ENCODE measurements at places on chromosomes 6 and 20. TPM values are rescaled to one million over a fixed set of nuclear protein-coding genes. Genes with fewer than 3 reads are reported as not detected.

GLP1R gene
- 0.67 TPM for polyA plus RNA-seq

PTK7 gene
- 288 TPM for polyA plus RNA-seq

OTOR gene
- not detected for polyA plus RNA-seq

PDE10A gene
- polyA plus RNA-seq = 9.5 TPM

FAM209B gene
- polyA plus RNA-seq = 0.32 TPM

DCDC2 gene
- polyA plus RNA-seq = 13.1 TPM

SLC22A3 gene
- polyA plus RNA-seq = 16.1 TPM

MAP3K7 gene
- 44.4 TPM for polyA plus RNA-seq

ZNF341 gene
- polyA plus RNA-seq = 3.9 TPM

TP53TG5 gene
- polyA plus RNA-seq = 1.6 TPM

CST9L gene
- polyA plus RNA-seq = not detected

PDCD2 gene
- polyA plus RNA-seq = 61.4 TPM

MUC22 gene
- not detected for polyA plus RNA-seq

TNFAIP3 gene
- 15.3 TPM for polyA plus RNA-seq

VNN1 gene
- 0.25 TPM for polyA plus RNA-seq

ARMH2 gene
- polyA plus RNA-seq = not detected

DNA sequence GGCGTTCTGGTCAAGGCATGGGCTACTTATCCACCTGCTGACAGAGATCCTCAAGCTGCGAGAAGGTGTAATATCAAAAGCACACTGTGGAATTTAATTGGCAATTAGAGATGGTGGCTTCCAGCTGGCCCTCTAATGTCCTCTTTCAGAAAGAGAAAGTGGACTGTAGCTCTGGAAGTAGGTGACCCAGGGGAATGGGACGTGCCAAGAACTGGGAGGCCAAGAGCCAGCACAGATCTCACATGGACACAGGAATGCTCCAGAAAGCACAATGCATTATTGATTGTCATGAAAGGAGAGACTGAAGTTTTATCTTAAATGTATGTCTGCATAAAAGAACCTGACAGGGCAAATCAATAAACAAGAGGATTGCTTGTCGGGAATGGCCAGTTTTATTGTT lies 198.6 kb upstream of the CDH4 start:
- DNase-seq = no peak

DNA sequence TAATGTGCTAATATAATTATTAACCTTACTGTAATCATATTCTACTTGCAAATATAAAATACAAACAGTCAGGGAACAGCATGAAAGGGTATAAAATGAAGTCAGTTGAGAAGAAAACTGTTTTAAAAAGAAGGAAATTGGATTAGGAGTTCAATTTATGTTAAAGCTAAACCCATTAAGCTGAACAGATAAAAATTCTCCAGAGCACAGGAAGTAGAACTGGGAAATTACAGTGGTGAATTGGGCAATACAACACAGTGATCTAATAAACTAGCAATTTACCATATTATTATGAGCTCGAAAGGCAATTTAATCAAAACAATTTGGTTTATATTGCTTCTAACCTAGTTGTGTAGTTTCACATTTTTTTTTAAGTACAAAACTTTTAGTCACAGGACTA lies 407.4 kb upstream of the RGS17 start:
- no peak for DNase-seq

DNA sequence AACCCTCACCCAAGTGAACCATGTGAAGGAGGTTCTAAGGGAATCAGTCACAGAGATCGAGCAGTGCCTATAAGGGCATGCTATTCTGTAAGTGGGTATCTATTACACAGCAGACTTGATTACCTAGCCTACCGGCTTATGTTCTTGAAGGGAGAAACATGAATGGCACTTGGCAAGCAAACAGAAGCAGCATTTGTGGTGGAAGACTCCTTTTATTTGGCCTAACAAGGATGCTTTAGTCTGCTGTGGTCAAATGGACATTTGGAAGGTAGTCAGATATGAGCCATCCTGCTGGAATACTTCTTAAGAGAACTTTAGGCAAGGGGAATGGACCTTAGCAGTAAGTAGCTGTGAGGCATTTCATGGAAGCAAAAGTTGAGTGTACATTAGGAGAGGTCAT lies 126.3 kb downstream of the COL12A1 start:
- no peak for DNase-seq

DNA sequence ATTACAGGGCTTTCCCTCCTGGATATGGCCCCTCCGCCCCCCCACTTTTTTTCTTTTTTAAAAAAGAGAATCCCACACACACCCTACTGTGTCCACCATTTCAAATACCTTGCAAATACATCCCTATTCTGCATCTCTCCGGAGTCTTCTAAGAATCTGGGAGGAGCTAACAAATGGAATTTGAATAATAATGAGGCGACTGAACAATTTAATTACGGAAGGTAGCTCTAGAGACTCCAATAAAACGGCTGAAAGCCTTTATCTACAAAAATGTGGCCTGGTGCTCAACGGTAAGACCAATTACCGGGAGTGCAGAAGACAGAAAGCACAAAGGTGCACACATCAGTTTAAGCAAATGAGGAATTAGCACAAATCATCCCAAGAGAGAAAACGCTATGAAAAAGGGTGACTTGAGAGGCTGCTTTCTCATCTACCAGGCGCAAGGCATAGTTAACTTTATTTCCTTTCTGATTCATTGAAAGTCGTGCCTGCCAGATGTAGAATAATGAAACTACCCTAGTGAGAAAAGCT lies 1.8 kb downstream of the RRAGD start:
- no peak for DNase-seq

GRCh38 chr6:121222656-121223055 lies 111.6 kb downstream of the TBC1D32 start:
- no peak for DNase-seq

DNA sequence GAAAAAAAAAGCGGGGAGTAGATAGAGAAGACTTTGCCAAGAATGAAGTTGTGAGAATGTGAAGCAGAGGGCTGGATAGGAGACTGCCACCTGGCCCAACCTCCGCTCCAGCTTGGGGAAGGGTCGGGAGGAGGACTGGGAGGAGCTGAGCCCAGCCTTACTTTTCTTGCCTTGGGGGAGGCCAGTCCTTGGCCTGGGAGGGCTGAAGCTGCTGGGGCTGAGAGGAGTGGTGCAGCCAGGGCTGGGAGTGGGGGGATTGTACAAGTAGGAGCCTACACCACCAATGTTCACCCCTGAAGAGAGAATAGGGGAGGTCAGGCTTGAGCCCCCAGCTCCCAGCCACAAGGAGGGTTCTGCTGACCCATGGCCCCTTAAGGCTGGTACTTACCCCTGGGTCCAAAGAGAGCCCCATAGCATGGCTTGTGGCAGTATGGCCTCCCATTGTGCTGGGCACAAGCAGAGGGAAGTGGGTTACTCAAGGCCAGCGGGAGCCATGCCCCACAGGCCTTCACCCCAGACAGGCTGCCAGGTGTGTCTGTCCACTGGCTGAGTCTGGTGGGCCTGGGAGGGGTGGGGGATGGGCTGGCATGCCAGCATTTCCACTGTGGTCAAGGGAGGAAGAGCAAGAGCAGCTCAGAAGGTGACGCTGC lies 1.1 kb downstream of the CRIP3 start:
- DNase-seq = no peak

DNA sequence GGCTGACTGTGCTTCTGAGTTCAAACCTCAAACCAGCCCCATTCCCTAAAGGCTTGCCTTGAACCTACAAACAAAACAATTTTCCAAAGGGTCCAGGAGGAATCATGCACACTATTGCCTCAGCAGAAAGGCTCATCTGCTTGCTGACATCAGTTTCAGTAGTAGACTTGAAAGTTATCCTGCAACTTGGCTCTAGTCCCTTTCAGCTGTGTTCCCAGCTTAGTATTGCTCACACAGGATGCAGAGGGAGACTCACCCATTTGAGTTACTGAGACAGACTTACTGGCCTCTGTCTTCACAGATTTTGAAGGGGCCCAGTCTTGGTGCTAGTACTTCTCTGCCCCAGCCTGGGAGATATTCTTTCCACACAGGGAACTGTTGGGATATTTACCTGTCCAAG lies 38.5 kb upstream of the TFB1M start:
- no peak for DNase-seq

- DNase-seq = no peak
Measured at GRCh38 chr6:90368601-90369000, 72.0 kb upstream of the BACH2 start.

DNA sequence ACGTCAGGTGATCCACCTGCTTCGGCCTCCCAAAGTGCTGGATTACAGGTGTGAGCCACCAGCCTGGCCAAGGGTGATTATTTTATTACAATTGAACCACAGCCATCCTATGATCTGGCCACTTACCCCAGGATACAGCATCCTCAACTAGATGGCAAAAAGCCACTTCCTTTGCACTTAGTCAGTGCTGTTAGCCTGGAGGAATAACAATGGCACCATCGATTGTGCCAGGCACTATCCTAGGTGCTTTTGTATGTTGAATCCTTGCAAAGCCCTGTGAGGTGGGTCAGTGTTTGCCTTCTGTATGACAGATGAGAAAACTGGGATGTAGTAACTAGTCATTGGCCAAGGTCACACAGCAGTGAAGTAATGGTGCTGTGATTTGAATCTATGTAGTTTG lies 11.2 kb upstream of the TTPAL start:
- DNase-seq = no peak

DNA sequence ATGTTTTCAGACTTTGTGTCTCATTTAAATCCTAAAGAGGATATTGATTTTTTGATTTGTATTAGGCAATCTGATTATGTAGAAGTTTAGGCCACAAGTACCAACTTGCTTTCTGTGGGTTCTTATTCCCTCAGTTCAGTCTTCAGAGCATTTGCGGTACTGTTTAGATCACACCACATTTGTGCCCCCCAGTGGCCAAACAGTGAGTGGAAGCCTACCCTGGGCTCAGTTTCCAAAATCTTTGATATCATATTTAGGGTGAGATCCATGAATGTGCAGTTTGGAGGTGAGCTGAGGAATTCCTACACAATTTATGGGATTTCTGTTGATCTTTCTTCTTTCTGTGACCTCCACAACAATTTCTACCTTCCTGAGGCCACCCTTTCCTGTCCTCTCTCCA lies 92.3 kb upstream of the FUT9 start:
- no peak for DNase-seq

DNA sequence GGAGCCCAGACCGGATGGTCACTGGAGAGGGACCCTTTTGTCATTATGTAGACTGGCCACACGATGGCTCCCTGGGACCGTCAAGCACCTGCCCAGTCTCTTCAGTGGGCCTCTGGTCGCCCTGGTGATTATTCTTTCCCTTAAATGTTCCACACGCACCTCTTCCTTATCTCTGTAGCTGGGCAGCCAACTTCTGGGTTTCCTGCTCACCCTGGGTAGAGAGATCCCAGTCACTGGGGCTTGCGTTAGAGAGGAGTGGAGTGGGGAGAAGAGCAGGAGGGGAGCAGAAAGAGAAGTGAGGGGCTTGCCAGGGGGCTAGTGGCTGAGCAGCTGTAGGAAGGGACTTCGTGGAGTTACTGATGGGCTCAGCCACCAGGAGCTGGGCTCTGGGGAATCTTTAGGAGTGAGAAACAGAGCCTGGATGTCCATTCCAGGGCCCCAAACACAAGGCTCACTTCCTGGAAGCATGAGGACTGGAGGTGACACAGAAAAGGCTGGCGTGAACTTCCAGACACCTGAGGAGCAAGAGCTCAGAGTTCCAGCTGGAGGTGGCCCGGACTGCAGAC lies 150.1 kb downstream of the DHX35 start:
- no peak for DNase-seq

DNA sequence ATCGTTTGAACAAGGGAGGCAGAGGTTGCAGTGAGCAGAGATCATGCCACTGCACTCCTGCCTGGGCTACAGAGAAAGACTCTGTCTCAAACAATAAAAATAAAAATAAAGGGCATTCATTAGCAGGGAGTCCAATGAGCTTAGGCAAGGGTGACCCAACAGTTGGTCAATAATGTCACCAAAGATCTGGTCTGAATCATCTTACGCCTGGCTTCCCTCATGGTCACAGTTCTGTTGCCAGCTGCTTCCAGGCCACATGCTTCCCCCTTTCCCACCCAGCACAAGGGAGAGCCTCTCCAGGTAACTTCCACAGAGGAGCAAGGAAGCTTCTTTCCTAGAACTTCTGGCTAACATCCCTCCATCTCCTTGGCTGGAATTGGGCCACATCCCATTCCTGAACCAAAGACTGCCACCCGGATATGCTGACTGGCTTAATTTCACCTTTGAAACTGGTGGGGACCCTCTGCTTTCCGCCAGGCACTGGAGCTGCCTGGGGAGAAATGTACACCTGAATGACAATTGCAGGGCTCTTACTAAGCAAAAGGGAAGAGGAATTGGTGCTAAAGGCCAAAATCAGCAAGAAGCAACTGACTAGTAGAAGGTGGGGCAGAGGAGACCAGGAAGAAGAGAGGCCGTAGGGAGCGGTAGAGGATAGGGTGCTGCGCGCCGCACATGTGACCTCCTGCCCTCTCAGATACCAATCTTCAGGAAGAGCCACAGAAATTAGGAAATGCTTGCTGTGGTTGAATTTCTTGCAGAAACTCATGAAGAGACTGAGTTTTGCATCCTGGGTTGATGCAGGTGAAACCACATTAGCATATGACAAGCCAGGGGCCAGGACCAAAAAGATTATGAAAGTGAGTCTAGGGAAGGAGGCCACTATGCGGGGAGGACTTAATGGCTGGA lies 8.3 kb upstream of the SCML4 start:
- DNase-seq = no peak

- DNase-seq = peak; percentile 56
Measured at GRCh38 chr20:19212469-19212815, at the start of gene SLC24A3. Gene SLC24A3, plus strand, starts transcription at chr20:19212642.

GRCh38 chr6:72035966-72036365 lies 149.6 kb downstream of the RIMS1 start:
- no peak for DNase-seq

DNA sequence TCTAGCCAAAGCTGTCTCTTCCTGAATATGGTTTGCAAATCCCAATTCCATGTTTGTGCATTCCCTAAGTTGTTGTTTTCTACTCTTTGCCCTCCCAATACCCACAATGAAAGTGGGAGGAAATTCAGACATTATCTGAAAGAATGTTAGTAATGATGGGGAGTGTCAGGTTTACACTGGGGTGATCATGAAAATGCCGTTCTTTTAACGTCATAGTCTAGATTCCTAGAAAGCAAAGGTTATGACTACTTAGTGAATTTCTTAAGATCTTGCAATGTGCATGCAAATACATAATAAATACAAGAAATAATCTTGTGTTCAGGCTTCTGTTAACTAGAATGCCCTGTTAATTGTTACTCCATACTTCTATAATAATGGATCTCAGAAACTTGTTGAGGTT lies 101.0 kb downstream of the LCA5 start:
- DNase-seq = no peak

DNA sequence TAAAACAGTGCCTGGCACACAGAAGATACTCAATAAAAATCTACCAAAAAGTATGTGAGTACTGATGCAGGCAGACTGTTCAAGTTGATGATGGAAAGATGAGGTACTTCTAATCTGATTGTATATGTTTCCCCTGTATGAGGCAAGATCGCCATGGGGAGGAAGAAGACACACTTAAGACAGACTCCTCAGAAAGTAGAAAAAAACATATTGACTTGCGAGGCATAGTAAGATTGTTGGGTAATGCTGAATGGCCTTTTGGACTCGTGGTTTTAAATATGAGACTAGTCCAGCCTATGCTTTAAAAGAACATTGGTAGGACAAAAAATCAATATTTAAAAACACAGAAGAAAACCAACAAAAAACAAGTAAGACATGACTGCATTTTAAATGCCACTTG lies 72.6 kb downstream of the SHPRH start:
- no peak for DNase-seq

- no peak for DNase-seq
Measured at GRCh38 chr6:91879386-91879995, 1292.6 kb upstream of the MAP3K7 start.
